A549 treated with CpdA at 1 μM for 4 hours (cell line): ENCODE measurements at places on chromosomes 13 and 19. TPM values are rescaled to one million over a fixed set of nuclear protein-coding genes. Genes with fewer than 3 reads are reported as not detected.

LILRA6 gene
- total RNA-seq = 0.03 to 0.07 TPM in 2 of 5 replicates, not detected in the others

CCDC106 gene
- total RNA-seq = 12.2 to 19.1 TPM (median 18.1 TPM) in 5 replicates

YJU2 gene
- total RNA-seq = 19.6 to 22.8 TPM (median 20.2 TPM) in 5 replicates

ZIK1 gene
- not detected in 5 replicates for total RNA-seq

LILRB2 gene
- total RNA-seq = 0.14 TPM in 1 of 5 replicates, not detected in the others

CXCL17 gene
- 0.07 to 0.12 TPM in 2 of 5 replicates, not detected in the others for total RNA-seq

GJB2 gene
- 0.66 to 1.1 TPM (median 0.98 TPM) in 5 replicates for total RNA-seq

SIAH3 gene
- total RNA-seq = not detected in 5 replicates

TTC9B gene
- total RNA-seq = 0.62 to 0.81 TPM (median 0.76 TPM) in 5 replicates

SERPINE3 gene
- 0.05 TPM in 1 of 5 replicates, not detected in the others for total RNA-seq

SHD gene
- total RNA-seq = 0.07 to 0.29 TPM (median 0.08 TPM) in 3 of 5 replicates, not detected in the others

MAMSTR gene
- total RNA-seq = 0.35 to 0.71 TPM (median 0.51 TPM) in 5 replicates

PRDX2 gene
- total RNA-seq = 0.41 to 0.94 TPM (median 0.74 TPM) in 5 replicates

ELOF1 gene
- total RNA-seq = 91.9 to 124 TPM (median 109 TPM) in 5 replicates

KIR3DL2 gene
- total RNA-seq = not detected in 5 replicates

ZNF433 gene
- not detected in 5 replicates for total RNA-seq

TMEM86B gene
- 2.7 to 6.3 TPM (median 5.5 TPM) in 5 replicates for total RNA-seq

RUBCNL gene
- total RNA-seq = 0.07 to 0.11 TPM in 2 of 5 replicates, not detected in the others

HCN2 gene
- total RNA-seq = 28.0 to 41.1 TPM (median 39.0 TPM) in 5 replicates

ZNF443 gene
- total RNA-seq = 0.78 to 1.5 TPM (median 1.0 TPM) in 5 replicates

LILRA2 gene
- not detected in 5 replicates for total RNA-seq

ZNF382 gene
- 0.03 to 0.05 TPM in 2 of 5 replicates, not detected in the others for total RNA-seq

ARID3A gene
- total RNA-seq = 2.9 to 5.8 TPM (median 5.2 TPM) in 5 replicates

PNMA8A gene
- 10.0 to 11.8 TPM (median 11.4 TPM) in 5 replicates for total RNA-seq

PSG6 gene
- total RNA-seq = not detected in 5 replicates

MAST1 gene
- total RNA-seq = 1.0 to 3.0 TPM (median 1.9 TPM) in 5 replicates
